Globus pallidus (tissue), 1 donor: ENCODE measurements at places on chromosomes 11 and 22.

DNA sequence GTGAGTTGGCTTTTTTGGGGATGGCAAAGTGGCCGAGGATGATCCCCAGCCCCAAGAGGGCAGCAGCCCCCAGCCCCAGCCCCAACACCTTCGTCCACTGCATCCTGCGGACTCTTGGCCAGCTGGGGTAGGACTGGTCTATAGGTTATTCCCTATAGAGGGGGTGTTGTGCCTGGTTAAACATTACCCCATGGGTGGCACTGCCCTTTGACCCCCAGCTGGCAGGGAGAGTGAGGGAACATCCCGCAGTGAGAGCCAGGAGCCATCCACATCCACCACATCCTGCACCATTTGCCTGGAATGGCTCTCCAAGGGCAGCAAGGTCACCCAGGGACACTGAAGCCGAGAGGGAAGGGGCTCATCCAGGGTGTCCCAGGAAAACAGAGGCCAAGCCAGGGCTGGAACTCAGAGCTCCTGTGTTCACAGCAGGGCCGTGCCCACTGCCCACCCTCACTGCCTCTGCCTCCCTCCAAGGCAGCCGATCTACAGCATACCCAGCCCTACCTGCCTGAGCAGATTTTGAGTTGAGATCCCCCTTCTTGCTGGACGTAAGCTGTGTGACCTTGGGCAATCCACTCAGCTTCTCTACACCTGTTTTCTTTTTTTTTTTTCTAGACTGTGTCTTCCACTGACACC is at the start of gene NAALADL1:
Gene NAALADL1 (minus strand): TSS at position 135 of the 636 bp plus-strand sequence. CDS start 32 bp downstream, at position 103.
- DNase-seq, result no peak

- DNase-seq, result no peak
Observed at GRCh38 chr11:47867823-47868222, 19.7 kb upstream of the NUP160 start.

- peak; percentile 9 for DNase-seq
Observed at GRCh38 chr11:90476442-90477007, 253.7 kb upstream of the CHORDC1 start.

DNA sequence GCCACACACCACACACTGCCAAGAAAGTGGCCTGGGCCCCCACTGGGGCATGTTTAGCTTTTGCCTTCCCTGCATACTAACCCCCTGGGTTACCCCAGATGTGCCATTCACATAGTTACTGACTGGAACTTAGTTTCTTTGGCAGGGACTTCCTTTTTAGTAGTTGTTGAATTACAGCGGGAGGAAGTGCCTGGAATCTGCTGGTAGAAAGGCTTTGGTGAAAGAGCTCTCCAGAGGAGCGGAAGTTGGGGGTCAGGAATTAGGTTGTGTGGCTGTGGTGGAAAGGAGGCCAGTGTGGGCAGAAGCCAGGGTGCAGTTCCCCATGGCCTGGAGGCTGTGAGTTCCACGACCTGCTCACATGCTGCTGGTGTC is 69.0 kb downstream of the MED15 start:
- peak; percentile 42 for DNase-seq

DNA sequence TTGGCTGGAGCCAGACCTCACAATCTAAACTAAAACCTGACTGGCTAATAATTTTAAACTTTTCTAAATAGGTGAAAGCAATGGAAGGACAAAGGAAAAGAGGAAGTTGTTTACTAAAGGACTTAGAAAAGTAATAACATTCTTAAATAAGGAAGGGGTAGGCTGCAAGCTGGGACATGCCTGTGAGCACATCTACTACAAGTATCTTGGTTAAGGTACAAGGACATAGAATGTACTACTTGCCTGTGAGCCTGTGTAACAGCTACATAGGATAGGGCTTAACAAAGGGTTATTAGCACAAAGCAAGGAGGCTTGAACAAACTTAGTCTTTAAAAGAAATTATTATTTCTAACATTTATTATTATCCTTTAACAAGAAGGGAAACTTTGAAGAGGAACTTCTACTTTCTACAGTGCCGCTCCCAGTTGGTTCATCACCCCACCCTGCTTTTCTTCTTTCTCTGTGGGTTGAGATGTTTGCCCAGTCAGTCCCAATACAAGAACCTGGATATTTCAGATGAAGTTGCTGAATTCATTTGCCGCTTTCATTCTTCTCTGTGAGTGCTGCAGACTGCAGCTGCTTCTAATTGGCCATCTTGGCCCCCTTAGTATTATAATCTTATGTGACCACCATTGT is 87.5 kb downstream of the PRMT3 start:
- peak; percentile 4 for DNase-seq

- DNase-seq, result no peak
Observed at GRCh38 chr11:96036863-96037262, 113.0 kb upstream of the MTMR2 start.

DNA sequence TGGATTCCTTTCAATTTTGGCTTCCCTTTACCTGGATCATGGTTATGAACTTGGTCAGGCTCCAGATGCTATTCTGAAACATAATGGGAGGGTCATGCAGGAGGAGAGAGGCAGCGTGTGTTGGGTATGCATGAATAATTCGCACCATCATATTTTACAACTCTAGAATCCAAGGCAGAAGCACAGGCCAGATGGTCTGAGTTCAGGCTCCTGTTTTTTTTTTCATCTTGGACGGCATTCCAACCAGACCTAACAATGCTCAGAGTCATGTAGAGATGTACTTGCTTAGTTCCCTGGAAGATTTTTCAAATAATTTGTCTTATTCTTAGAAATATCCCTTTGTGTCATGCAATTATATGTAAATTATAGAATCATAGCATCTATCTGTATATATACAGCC is 393.5 kb downstream of the JRKL start:
- no peak for DNase-seq

DNA sequence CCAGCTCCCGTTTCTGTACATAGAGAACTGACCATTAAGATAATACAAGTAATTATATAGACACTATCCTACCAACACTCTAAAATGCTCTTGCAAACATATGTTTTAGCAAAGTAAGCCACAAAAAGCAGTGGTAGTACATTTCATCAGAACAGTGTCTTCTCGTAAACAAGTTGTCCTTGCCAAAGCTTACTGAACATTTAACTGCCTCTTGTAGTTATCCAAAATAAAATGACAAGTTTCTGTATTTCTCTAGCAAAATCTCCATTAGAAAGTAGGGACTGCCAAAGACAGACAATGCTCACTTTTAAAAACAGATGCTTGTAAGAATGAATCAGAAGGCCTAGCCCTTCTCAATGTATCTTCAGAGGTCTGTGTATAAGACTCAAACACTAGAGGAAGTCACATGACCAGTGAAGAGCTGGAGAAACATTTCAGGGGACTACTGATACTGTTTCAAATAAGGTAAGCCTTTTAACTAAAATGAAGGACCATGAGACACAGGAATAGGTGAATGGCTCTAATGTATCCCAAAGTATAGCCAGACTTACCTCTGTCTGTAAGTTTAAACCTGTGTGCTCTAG is 7.8 kb upstream of the ZC3H12C start:
- DNase-seq, result no peak

DNA sequence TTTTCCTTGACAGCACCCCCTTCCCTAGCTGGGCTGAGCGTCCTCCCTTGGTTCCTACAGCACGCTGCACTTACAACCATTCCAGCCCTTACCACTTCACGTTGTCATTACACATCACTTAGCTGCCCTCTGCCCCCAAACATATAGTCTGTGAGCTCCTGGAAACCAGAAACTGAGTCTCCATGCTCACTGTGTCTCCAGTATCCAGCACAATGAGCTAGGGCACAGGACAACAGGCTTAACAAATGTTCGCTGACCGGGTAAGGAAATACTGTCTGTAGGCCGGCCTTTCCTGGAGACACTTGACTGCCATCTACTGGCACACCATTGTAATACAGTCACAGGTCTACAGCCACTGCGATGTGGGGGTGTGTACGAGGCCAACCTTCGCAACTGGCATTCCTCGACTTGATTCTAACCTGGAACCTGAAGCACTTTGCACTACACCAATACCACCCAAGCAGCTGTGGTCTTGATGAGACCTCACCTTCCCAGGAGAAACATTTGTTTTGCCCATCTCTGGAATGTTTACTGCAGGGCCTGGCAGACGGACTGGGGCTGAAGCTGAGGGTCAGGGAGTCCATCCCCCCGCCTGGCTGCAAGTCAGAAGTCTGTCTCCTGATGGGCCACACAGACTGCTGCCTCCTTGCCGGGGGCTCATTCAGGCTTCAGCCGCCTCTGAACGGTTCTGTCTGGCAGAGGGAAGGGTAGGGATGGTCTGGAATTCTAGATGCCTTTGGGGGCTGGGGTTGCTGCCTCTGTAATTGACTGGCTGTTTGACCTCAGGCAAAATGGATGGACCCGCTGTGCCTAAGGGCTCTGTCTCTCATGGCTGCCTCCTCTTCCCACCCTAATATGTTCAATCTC is 72.0 kb downstream of the SYN3 start:
- DNase-seq, result peak; percentile 81

DNA sequence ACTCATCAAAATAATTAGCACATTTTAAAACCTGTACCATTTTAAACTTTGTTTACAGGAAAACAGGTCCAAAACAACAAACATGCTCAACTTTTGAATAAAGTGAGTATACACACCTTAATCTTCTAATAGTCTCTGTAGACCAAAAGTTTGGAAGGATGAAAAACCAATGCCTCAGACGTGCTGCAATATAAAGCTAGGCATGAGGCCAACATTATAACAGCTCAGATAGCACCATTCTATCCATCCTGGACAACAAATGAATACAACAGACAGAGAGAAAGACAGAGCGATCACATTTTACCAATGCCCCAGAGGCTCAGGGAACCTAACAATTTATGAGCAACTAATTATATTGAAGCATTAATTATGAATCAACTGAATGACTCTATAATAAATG is 77.0 kb downstream of the PAK1 start:
- DNase-seq, result no peak

DNA sequence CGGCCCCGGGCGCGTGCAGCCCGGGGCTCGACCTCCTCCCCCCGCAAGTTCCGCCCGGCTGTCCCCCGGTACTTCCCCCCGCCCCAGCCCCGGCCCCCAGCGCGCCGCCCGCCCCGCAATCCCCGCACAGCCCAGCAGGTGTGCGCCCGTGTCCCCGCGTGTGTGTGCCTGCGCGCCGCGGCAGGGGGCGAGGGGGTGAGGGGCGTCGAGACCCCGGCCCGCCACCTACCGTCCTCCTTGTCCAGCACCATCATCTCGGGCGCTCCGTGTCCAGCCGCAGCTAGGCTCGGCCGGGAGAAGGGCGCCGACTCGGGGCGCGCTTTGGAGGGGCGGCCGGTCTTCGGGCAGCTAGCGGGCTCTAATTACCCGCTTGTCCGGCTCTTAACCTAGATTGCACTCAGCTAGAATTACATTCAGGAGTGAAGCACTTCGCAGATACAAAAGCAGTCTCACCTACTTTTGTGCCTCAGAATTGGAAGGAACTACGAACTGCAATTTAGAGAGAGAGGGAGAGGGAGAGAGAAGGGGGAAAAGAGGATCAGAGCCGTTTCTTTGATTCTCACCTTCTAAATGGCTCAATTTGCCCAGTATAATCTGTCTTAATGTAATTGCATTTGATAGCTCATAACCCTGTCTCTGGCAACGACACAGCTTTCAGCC is 439 bp downstream of the LMO1 start:
- no peak for DNase-seq

DNA sequence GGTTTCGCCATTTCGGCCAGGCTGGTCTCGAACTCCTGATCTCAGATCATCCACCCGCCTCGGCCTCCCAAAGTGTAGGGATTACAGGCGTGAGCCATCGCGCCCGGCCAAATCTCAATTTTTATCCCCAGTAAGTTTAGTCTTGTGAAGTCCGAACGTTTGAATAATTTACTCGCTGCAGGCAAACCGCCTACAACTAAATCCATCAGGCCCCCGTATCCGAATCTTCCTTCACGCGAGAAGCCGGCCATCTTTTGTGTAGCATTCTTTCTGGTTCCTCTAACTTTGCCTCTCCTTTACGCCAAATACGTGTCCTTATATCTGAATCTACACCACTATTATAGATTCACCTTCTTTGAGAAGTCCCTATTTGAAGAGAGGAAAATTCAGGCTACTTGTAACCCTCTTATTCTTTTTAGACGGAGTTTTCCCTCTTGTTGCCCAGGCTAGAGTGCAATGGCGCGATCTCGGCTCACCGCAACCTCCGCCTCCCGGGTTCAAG is 581 bp upstream of the EIF3L start:
- DNase-seq, result no peak

- DNase-seq, result no peak
Observed at GRCh38 chr11:61725781-61726231, 26.6 kb upstream of the MYRF start.

DNA sequence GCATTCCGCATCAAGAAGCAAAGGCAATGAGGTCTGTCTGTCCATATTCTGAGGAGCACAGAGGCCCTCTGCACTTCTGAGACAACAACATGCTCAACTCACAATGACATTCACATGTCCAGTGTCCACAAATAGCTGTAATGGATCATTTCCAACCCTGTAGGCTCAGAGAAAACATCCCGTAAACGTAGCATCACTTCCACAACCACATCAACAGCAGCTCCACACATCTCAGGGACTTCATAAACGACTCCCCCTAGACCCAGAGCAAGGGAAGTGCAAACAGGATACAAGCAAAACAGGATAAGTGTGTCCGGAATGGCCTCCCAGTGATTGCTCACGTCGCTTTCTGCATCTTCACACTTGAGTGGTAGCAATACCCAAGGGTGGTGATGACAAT is 100.2 kb downstream of the SYN3 start:
- no peak for DNase-seq

GRCh38 chr11:86101941-86102407 is 33.1 kb upstream of the PICALM start:
- DNase-seq, result no peak

GRCh38 chr11:120527111-120527761 is 15.7 kb downstream of the GRIK4 start:
- DNase-seq, result no peak

- peak; percentile 81 for DNase-seq
Observed at GRCh38 chr11:119339589-119340334, 921 bp downstream of the C1QTNF5 start.

GRCh38 chr11:133800666-133801065 is 44.6 kb downstream of the SPATA19 start:
- DNase-seq, result no peak

DNA sequence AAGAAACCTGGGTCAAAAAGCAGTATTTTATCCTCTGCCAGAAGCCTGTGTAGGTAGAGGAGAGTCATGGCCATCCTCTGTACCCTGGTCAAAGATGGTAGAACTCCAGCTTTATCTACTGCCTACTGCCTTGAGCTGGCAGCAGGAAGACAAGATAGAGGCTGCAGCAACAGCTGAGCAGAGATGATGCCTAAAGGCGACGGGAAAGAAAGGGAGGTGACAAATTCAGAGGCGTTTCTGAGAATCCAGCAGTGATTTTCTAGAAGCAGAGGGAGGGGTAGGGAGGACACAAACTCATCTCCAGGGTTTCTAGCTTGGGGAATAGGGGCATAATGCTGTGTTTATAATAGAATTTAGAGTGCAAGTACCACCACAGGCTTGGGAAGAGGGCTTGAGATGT is 15.5 kb upstream of the C1QTNF4 start:
- no peak for DNase-seq

GRCh38 chr11:69362315-69362714 is 68.4 kb downstream of the MYEOV start:
- DNase-seq, result no peak

- no peak for DNase-seq
Observed at GRCh38 chr22:31229402-31230079, 17.4 kb downstream of the LIMK2 start.

GRCh38 chr11:61815790-61816735 is 740 bp downstream of the FADS1 start:
- DNase-seq, result peak; percentile 62
